ENCODE measurements at places on chromosomes 7 and 10.

DNA sequence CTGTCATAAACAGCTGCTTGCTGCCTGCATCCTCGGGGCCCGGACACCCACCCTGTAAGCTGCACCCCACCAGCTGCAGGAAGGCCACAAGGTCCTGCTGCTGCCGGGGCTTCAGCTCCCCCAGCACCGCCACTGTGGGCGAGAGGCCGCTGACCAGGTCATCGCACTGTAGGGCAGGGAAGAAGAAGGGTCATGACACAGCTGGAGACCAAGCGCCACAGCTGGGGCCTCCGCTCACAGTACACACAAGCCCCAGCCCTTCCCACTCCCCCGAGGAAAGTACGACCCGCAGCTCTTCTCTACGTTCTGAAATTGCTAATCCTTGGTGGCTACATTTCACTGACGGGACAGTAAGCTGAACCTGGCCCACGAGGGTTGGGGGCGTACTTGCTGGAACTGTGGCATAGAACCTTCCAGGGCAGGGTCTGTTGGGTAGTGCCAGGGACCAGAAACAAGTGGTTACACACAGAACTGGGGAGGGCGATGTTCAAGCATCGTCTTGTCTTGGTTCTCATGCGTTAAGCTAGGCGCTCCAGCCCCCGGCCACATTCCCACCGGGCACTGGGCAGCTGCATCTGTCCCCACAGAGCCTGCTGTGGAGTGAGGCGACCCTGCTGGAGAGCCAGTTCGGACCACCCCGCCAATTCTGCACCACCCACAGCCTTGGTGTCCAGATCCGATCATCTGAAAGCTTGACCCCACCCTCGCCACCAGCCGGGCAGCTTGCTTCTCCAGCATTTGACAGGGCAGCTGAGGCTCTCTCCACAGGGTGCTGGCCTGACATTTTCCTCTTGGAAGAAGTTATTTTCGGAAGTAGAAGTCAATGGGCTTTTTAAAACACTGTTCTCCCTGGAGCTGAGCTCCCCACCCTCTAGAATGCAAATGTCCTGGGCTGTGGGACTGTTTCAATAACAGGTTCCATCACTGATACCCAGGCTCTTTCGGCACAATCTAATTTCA, 50.8 kb downstream of the GSDME start:
- no peak for DNase-seq

DNA sequence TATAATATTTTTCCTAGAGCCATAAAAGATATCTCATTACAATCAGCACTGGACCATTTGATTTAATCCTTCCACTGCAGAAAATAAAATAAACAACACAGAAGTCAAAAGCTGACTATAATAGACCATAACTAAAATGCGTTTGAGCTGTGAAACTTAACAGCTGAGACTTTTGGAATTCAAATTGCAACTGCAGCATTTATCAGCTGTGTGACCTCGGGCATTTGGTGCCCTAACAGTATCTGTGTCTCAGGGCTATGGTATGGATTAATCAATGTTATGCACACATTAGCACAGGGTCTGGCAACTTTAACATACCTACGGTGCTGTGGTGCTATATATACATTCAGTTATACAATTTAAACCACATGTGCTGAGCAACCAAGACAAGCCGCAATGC, 160.1 kb downstream of the COL28A1 start:
- DNase-seq, result no peak

GRCh38 chr10:30974773-30975415, 56.8 kb downstream of the ZNF438 start:
- DNase-seq, result no peak

DNA sequence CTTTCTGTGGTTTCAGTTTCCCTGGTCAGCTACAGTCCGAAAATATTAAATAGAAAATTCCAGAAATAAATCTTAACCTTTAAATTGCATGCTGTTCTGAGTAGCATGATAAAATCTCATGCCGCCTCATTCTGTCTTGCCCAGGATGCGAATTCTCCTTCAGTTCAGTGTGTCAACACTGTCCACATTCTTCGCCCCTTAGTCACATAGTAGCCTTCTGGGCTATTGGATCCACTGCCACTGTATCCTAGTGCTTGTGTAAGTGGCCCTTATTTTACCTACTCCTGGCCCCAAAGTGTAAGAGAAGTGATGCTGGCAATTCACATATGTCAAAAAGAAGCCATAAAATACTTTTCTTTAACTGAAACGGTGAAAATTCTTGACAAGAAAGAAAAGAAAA, 129.6 kb downstream of the ZWINT start:
- no peak for DNase-seq

GRCh38 chr10:132101529-132101928, 35.8 kb downstream of the JAKMIP3 start:
- no peak for DNase-seq

DNA sequence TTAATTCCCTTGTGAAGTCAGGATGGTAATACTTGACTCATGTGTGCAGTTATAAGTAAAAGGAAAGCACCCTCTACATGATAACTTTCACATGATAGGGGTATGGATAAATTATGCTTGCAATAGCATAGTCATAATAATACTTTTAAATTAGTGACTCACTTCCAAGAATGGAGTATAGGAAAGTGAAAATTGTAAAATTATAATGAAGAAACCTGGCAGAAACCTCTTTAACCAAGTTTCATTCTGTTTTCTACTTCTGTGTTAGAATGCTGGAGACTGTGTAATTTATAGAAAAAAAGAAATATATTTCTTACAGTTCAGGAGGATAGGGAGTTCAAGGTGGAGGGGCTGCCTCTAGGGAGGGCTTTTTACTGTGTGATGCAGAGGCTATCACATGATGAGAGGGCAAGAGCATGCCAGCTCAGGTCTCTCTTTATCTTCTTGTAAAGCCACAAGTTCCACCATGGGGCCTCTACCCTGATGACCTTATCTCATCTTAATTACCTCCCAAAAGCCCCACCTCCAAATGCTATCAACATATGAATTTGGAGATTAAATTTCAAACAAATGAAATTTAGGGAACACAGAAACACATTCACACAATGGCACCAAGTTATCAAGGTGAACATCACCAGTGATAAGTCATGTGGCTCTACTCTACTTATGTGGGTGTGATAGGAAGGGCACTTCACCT, 43.2 kb downstream of the HDAC9 start:
- no peak for DNase-seq

All from substantia nigra (tissue), 51 donors.